H54 (cell line): ENCODE measurements at places on chromosomes 2 and 18.

GRCh38 chr2:66888246-66888645 is 453.3 kb downstream of the MEIS1 start:
- DNase-seq: no peak

GRCh38 chr2:169771021-169771420 is 27.6 kb upstream of the SSB start:
- no peak for DNase-seq

DNA sequence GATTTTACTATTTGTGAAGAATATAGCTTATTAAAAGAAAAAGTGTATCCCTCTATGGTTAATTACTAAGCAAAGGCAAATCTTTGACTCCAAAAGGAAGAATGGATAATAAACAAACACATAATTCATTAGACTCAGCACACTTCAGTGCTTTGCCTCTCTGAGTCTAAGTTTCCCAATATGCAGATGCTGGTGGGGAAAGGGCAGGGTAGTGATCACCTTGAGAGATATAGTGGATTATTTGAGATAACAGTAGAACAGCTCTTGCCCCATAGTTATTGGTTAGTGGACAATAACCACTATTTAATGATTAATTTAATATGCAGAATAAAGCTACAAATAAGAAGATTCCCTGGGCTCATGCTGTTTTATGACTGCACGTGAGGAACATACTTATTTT is 98.2 kb upstream of the SLC8A1 start:
- DNase-seq: no peak

DNA sequence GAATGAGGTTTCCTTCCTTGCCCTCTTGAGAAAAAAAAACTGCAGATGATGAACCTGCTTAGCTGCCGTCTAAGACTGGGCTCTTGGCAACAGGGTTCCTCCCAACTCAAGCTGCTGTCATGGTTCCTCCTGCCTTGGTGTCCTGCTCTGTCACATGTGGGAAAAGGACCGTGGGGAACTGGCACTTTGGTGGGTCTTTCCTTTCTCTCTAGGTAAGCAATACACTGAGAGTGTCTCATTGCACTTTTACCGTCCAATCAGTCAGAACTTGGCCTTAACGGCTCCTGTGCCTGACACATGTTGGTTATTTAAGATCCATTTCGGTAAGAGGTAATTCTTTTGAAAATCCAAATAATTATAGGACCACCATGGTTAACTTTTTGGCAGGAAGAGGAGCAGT is 60.8 kb upstream of the RNF152 start:
- no peak for DNase-seq

- DNase-seq: no peak
Observed at GRCh38 chr18:48422947-48423378, 13.8 kb upstream of the ZBTB7C start.
